ENCODE measurements at places on chromosomes 7 and 10. TPM values are rescaled to one million over a fixed set of nuclear protein-coding genes. Genes with fewer than 3 reads are reported as not detected.

DNA sequence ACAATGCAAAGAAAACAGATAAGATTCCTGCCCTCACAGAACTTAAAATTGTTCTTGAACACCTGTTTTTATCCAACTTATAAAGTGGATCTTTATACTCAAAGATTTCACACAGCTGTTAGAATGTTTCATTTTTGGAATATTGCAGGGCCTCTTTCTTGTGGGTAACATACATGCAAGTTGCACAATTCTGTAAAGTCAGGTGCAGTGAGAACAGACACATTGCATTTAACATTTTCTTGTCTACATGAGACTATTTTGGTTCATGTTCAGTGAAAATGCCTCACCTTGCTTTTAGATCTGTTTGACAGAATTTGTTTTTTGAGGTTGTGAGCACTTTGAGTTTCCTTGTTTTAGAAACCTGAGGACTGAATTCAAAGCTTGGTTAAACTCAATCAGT is 707.8 kb downstream of the SUGCT start:
- no peak for DNase-seq

GRCh38 chr10:54262726-54263125 is 538.3 kb downstream of the PCDH15 start:
- DNase-seq = no peak

GRCh38 chr10:80614576-80615416 is 77.1 kb downstream of the SH2D4B start:
- DNase-seq = no peak

ZP3 gene
- 2.1 TPM for polyA plus RNA-seq

- DNase-seq = no peak
Measured at GRCh38 chr7:116770941-116771340, 91.4 kb upstream of the CAPZA2 start.

DNA sequence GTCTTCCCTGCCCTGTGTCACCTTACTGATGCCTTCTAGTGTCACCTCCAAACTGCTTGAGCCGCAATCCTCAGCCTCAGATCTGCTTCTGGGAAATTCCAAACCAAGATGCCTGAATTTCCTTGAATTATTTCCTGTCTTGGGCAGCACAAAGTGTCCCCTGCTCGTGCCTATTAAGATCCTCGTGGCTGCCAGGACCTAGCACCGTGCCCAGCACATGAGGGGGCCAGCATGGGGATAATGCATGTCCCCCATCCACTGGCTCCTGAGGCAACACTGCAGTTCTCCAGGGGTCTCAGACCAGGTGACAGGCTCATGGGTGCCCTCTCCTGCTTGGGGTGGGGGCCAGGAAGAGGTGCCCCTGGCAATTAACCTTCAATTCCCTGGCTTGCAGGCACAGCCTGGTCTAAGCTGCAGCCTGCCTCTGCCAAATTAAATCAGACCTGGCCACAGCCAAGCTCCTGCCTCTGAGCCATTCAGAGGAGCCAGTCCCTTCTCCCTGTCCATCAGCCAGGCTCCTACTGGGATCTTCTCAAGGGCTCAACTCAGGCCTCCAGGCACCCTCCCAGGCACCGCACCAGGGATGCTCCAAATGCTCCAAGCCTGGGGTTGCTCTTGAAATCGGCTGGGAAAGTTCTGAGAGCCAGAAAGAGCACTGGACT is 146.6 kb downstream of the SH3PXD2A start:
- no peak for DNase-seq
